Left renal pelvis (tissue), 4 donors: ENCODE measurements at places on chromosomes 6 and 20.
A peak's percentile ranks its signal among the peaks of the same experiment; 100 is the strongest.

DNA sequence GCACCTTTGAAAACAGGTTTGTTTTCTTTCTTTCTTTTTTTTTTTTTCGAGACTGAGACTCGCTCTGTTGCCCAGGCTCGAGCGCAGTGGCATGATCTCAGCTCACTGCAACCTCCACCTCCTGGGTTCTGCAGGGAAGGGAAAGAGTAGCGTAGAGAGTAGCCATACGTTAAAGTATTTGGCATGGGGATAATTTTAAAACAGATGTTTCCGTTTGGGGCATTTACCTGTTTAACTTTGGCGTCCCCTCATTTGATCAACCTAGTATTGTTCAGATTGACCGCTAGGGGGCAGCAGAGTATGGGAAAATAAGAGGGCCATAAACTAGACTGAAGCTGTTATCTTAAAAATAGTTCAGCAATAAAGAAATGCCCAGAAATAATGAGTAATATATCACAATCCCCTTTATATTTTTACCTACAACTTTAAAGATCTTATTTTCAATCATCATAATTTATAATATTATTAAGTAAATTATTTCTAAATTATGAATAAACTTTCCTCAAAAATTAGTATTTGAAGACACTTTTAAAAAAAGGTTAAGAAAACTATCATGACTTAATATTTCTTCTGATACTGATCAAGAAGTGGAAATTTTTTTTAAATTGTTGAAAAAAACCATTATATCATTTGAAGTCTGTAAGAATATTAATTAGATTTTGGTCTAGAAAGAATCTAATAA is 7.6 kb upstream of the TAAR9 start:
- DNase-seq = peak; percentile 56

- no peak for DNase-seq
Measured at GRCh38 chr6:135983718-135984343, 132.3 kb downstream of the PDE7B start.

DNA sequence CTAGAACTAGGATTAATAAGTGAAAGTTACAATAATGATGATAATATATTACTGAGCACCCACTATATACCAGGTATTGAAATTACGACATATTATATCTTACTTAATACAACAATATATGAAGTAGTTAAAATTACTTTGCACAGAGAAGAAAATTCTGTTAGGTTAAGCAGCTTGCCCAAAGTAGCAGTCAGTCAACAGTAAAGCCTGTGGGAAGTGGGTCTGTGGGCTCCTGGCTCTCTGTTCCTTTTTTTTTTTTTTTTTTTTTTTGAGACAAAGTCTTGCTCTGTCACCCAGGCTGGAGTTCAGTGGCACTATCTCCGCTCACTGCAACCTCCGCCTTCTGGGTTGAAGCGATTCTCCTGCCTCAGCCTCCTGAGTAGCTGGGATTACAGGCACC is 4.8 kb upstream of the GTF2H4 start:
- DNase-seq = no peak

GRCh38 chr6:85066266-85066665 is 301.9 kb upstream of the TBX18 start:
- DNase-seq = no peak

GRCh38 chr6:45896783-45897441 is 118.7 kb downstream of the CLIC5 start:
- DNase-seq = no peak

DNA sequence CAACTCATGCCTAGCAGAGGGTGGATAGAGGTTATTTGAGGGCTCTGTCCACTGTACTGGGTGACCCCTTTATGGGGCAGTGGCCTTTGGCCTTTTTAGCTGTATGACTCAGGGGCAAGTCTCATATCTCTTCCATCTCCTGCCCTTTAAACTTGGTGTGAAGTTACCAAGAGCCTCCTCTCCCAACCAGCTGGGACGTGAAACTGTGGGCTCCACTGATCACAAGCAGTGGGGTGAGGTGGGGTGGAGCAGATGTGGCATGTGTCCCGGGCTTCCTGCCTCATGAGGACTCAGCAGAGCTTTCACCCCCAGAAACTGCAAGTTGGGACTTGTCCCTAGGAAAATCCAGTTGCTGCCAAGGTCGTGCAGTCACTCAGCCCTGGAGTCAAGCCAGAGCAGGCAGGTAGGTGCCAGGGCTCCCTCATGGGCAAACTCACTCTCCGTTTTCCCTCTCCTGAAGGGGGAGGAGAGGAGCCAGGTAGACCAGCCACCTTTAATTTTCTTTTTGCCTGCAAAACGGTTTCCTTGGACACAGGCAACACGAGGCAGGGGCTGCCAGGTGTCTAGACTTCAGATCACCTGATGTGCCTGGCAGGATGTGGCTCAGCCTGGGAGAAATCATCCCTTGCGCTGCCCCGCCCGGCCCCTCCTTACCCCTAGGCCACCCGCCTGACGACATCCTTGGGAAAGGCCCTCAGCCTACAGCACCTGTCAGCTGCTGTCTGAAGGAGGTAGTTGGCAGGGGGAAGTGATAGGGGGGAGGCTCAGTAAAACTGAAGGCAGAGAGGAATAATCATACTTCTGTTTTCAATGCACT is 4.0 kb downstream of the CDKN1A start:
- DNase-seq = no peak

- DNase-seq = no peak
Measured at GRCh38 chr6:151009576-151009975, 144.1 kb downstream of the MTHFD1L start.
